ENCODE measurements at places on chromosomes 4 and X. TPM values are rescaled to one million over a fixed set of nuclear protein-coding genes. Genes with fewer than 3 reads are reported as not detected.

XG gene
- polyA plus RNA-seq: 0.14 TPM

SYN1 gene
- polyA plus RNA-seq: 7.4 TPM

MAGEB1 gene
- polyA plus RNA-seq: not detected

DNA sequence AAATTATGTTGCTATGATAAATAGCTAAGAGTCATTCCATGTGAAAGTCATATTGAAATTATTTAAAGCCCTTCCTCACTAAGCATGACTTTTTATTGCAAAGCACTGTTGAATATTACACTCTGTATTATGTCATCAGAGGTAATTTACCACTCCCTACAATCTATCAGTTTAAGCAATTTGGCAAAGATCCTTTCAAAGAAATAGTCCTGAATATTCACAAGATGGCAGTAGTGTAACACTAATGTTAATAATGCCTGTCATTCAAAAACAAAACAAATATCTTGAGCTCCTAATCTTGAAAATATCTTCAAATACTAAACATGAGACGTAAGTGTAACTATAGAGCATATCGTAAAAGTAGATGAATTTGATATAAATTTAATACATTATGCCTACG, 208.6 kb upstream of the TECRL start:
- no peak for DNase-seq

DNA sequence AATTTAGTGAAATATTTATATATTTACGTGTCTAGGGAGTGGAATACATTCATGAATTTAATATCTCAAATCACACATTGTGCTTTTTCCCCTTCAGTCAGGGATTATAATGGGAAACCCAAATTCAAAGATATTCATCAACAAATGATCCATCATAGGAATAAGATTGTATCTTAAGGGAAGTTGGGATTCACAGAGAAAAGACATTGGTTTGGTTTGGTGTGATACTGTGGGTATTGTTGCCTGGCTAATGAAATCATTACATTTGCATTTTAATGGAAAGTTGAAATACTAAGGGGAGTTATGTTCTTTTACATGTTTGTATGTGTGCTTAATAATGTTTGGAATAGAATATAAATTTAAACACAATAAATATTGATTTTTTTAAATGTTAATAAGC, 1.7 kb downstream of the TET2 start:
- DNase-seq: no peak

GRCh38 chr4:10656988-10657387, 27.6 kb downstream of the CLNK start:
- DNase-seq: peak; percentile 42

GRCh38 chr4:8459867-8460445, 19.4 kb downstream of the TRMT44 start:
- DNase-seq: no peak

GRCh38 chr4:120080533-120080932, 13.9 kb upstream of the MAD2L1 start:
- no peak for DNase-seq

- DNase-seq: no peak
Measured at GRCh38 chr4:89913623-89914022, 19.0 kb downstream of the MMRN1 start.

- no peak for DNase-seq
Measured at GRCh38 chr4:87511500-87511899, 17.7 kb downstream of the SPARCL1 start.

GRCh38 chr4:20496068-20496467, 204.2 kb upstream of the PACRGL start:
- DNase-seq: no peak

DNA sequence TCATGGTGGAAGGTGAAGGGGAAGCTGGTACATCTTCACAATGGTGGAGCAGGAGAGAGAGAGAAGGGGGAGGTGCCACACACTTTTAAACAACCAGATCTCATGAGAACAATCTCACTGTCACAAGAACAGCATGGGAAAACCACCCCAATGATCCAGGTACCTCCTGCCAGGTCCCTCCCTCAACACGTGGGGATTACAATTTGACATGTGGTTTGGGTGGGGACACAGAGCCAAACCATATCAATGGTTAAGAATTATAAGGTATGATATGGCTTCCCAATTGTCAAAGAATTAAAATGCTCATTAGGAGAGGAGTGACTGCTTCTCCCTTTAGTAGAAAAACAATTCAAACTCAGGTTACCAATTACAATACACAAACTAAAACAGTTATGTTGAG, 143.3 kb downstream of the PDLIM5 start:
- no peak for DNase-seq

Measured in right lung (tissue), 10 donors.